Activated CD4-positive, alpha-beta T cell treated with anti-CD3 and anti-CD28 coated beads for 36 hours (primary cell): ENCODE measurements at places on chromosomes 16 and 17. TPM values are rescaled to one million over a fixed set of nuclear protein-coding genes. Genes with fewer than 3 reads are reported as not detected.

- DNase-seq, result no peak
These were observed 40.6 kb upstream of the CPNE2 start for GRCh38 chr16:57051696-57052228.

DNA sequence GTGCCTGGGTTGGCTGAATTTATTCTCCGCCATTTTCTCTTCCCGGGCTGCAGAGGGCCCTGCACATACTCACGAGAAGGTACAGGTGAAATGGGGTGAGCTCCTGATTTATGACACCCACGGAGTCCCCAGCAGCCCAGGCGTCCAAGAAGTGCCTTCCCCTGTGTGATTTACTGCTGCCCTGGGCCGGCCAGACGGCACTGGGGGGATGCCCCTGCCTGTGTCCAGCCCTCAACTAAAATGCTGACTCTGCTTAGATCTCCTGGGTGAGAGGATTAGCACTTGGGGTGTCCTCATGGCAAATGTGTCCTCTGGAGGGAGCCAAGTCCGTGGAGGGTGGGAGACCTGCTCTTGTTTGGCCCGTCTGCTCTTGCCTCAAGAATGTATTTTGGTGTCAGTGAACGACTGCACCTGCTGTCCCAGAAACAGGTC lies 132.4 kb downstream of the MAF start:
- DNase-seq, result no peak

DNA sequence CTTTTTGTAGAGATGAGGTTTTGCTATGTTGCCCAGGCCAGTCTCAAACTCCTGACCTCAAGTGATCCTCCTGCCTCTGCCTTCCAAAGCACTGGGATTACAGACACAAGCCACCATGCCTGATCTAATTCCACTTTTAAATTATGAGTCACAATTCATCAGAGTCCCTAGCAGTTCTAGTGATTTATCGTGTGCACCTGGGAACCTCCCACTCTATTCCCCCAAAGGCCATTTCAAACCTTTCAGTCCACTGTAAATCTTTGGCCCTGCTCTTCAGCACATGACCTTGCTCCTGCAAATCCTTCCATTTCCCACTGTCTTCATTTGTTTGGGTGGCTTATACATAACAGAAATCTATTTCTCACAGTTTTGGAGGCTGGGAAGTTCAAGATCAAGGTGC lies 73.0 kb downstream of the HS3ST2 start:
- DNase-seq, result no peak

- no peak for DNase-seq
These were observed 33.9 kb downstream of the NOS2 start for GRCh38 chr17:27766438-27766837.

DNA sequence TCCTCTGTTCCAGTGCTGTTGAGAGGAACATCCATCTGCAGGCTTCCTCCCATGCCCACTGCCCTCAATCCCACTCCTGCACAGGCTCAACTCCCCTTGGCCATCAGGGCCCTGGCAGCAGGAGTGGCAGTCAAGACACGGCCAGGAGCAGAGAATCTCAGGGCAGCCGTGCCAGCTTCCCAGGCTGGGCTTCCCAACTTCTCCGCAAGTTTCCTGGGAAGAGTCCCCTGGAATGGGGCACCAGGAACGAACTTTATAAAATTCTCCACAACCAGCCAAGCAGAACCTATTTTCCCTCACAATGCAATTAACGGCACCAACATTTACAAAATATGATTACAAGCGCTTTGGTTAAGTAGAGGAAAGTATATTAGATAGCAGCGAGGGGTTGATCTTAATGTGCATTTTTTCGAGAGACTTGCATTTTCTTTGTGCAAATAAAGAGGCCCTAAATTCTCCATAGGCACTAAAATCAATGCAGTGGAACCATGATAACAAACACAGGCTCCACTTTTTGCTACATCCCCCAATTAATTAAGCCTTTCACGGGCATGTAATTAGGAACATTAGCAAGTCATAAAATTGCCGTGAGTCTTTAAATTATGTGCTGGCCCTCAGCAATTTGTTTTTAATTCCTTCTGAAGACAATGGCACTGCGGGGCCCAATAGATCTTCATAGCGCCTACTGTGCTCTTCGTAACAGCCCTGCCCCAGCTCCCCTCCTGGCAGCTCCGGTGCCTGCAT lies 99.9 kb upstream of the LHX1 start:
- DNase-seq, result no peak

DNA sequence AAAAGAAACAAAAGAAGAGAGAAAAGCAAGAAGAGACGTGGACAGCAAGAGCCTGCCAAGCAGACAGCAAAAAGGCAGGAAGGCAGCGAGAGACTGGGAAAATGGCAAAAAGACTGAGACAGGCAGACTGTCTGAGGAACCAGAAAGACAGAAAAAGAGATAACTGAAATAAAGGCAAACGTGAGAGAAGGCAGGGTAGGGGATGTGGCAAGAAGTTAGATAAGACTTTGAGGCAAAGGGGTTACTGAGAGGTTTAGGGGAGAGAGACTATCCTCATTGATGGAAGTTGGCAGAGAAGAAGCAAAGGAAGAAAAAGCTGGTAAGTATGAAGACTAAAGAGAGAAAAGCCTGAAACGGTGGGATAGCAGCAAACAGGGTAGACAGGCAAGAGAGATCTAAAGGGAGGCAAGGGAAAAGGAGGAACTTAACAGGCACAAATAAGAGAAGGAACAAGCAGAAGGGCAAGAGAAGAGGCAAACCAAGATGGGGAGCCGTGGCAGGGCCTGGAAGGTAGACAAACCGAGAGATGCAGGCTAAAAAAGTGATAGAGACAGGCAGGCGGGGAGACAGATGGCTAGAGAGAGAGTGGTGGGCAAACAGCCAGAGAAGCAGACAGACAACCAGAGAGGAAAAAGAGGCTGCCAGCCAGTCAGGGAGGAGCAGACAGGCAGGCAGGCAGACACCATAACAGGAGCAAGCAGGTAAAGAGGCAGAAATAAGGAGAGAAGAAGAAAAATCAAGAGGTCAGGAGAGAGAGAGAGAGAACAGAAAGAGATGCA lies 7.1 kb upstream of the CHD3 start:
- peak; percentile 16 for DNase-seq

- no peak for DNase-seq
These were observed 7.6 kb upstream of the BEAN1 start for GRCh38 chr16:66419527-66419926.

B4GALNT2 gene
- total RNA-seq, result not detected

ABCC12 gene
- not detected for total RNA-seq

MYH1 gene
- not detected for total RNA-seq

CNGB1 gene
- total RNA-seq, result not detected

TNFSF13 gene
- 1.8 TPM for total RNA-seq
